ENCODE measurements at places on chromosomes 16 and 17.

GRCh38 chr17:42334677-42335076, 46.4 kb downstream of the STAT5A start:
- no peak for DNase-seq

- no peak for DNase-seq
Measured at GRCh38 chr17:75476271-75476671, 19.8 kb downstream of the TMEM94 start.

GRCh38 chr16:14249291-14250032, 178.3 kb downstream of the MRTFB start:
- DNase-seq, result peak; percentile 39

DNA sequence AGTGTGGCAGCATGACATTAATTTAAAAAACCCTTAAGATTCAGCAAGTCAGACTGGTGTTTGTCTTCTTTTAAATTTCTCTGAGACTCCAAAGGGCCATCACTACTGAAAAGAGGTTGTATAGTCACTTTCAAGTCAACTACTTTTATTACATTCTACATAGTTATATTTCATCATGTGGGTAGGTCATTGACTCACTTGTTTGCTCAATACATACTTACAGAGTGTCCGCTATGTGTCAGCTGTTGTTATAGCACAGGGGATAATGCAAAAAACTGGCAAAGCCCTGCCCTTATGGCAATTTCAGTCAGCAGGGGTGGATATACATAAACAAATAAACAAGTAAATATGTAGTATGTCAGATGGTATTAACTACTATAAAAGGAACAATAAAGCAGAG, 2.5 kb upstream of the MYH4 start:
- DNase-seq, result no peak

All from HTR-8/SVneo (cell line).